Effector memory CD4-positive, alpha-beta T cell (primary cell): ENCODE measurements at places on chromosomes 6 and 20.

GRCh38 chr6:143107440-143107839 is 46.8 kb downstream of the AIG1 start:
- no peak for DNase-seq

GRCh38 chr6:16108921-16109658 is 19.8 kb upstream of the MYLIP start:
- DNase-seq, result no peak

DNA sequence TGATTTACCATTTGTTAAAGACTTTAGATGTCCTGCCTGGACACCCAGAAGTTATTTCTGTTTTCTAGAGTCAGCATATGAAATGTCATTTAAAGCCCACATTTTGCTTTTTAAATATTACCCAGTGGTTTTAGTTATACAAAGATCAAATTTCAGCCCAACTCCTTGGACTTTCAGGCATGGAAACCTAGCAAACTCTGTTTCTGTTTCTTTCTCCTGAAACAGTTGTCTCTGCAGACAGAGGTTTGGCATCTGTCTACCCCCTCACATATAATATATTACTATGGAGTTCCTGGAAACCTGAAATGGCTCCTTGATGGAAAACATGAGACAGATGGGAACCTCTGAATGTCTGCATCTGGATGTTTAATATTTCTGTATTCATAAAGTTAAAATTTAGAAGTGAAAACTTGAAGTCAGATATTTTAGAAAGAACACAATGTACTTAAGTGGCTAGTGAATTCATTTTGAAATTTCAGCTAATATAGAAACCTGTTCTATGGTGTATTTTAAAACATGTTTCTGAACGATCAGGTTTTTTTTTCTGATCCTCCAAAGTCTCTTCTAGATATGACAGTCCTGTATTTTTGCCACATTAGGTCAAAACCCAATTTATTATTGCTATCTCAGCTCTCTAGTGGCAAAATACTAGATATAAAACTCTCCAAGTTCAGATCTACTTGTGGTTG is 743.3 kb downstream of the CD109 start:
- no peak for DNase-seq

- DNase-seq, result no peak
These were observed 17.4 kb upstream of the PRDM13 start for GRCh38 chr6:99589290-99589672.

GRCh38 chr6:30935018-30935417 is 3.0 kb upstream of the SFTA2 start:
- DNase-seq, result no peak

- DNase-seq, result no peak
These were observed 66.6 kb downstream of the IPCEF1 start for GRCh38 chr6:154289818-154290508.

DNA sequence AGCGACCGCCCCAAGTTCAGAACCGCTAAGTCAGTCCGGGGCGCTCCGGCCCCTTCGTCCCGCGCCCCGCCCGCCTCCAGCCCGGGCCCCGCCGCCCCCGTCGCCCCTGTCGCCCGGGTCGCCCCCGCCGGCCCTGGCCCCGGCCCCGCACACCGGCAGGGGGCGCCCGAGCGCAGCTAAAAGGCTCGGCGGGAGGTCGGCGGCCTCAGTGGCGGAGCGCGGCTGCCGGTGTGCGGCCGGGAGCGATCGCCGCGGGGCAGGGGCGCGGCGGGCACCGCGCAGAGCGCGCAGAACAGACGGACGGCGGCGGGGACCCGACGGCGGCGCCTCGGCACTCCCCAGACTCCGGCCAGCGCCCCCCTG is at the start of gene FNDC1:
TSS of gene FNDC1 (plus strand) at position 208 of the 363 bp plus-strand sequence. CDS start 197 bp downstream, outside the sequence.
- DNase-seq, result peak; percentile 15

GRCh38 chr6:148464319-148465010 is 121.8 kb downstream of the SASH1 start:
- DNase-seq, result peak; percentile 22

- DNase-seq, result no peak
These were observed 30.0 kb upstream of the PPP1R3G start for GRCh38 chr6:5055118-5055517.

DNA sequence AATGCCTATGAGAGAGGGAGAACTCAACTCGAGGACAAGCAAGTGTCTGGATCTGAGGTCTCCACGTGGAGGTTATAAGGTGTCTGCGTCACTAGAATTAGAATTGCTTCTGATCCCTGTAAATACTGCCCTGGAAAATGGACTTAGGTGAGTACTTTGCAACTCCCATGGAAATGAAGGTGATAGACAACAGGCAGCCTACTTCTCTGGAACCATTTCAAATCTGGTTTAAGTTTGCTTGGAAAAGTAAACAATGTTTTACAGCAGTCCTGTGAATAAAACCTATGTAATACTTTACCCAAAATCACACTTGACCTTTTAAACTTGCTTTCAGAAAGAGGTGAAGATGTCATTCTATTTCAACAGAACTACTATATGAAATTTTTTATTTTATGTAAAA is 70.1 kb upstream of the TENT5A start:
- DNase-seq, result no peak

- no peak for DNase-seq
These were observed 65.2 kb downstream of the THBS2 start for GRCh38 chr6:169188475-169188874.

- no peak for DNase-seq
These were observed 26.2 kb downstream of the PLN start for GRCh38 chr6:118574051-118574865.

DNA sequence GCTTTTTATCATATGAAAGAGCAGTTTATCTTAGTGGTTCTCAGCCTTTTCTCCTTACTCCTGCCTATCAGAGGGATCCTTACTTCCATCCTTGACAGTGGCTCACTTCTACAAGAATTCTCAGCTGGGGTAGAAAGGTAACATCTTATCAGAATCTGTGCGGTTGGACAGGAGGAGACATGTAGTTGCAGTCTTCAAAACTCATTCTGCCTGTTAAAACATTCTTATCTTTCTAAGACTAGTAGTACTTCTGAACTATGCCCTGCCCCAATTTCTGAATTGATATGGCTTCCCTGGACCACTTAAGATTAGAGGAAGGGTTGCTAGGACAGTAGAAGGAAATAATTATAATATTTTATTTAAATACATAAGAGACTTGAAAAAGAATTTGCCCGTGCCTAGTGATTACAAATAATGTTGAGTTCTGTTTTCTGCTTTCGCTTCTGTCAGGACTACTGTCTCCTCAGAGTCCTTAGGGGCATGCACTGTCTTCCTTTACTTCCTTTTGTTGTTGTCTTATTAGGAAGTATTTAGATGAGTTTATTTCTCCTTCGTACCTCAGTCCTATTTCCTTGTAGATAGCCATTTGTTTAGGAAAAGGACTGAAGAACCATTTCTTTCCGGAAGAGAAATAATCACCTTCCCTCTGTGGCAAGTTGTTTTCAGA is 24.9 kb downstream of the BLTP3A start:
- no peak for DNase-seq

DNA sequence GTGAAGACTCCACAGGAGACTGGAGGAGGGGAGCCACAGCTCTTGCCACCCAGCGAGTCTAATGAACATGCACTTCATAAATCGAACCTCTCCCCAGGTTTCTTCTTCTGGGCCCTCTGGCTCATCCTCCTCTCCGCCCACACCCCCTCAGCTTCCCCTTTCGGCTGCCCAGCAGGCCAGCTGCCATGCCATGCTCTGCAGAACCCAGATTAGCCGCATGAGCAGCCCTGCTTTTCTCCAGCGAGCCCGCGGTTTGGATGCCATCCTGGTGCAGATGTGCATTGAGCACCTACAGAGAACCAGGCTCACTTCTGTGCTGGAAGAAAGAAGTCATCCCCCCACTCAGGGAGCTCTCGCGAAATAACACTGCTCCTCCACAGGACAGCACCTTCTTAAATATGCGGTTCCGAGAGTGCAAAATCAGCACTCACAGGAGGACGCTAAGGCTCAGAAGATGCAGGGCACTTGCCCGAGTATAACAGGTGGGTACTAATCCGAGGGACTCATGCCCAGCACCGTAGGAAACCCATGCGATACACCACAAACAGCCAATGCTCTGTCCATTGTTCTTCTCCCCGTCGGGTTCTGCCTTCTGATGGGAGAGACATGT is 143.0 kb upstream of the THBS2 start:
- no peak for DNase-seq

GRCh38 chr6:42301986-42302385 is 84.3 kb upstream of the MRPS10 start:
- DNase-seq, result no peak

- no peak for DNase-seq
These were observed 72.3 kb upstream of the IPCEF1 start for GRCh38 chr6:154428897-154429296.

DNA sequence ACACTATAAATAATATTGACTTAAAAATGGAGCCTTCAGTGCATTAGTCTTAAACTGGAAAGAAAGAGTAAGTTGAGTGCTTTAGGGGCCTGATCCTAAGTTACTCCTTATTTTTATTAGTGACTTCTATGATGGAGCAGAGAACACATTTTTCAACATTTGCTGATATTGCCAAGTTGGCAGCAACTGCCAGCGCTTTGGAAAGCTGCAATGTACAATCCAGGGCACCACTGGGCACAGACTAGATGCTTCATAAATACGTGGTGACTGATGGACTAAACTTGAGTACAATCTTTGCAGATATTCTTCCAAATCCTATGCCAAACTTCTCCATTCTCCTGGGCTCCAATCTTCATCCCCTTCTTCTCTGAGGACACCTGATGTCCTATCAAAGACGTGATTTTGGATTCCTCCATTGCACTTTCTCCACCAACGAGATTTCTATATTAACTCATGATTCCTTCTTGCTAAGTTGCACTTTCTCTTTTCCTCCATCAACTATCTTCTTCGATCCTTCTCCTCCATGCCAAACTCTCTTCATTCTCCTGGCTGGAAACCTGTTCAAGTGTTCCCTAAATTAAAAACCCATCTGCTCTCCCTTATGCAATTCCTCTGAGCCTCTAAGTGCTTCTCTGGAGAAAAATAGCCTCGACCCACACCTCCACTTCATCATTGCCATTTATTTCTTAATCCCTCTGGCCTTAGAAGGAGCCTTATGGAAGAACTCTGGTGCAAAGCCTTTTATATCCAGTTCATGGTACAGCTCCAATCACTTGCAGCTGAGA is 28.5 kb upstream of the PAK5 start:
- DNase-seq, result no peak

DNA sequence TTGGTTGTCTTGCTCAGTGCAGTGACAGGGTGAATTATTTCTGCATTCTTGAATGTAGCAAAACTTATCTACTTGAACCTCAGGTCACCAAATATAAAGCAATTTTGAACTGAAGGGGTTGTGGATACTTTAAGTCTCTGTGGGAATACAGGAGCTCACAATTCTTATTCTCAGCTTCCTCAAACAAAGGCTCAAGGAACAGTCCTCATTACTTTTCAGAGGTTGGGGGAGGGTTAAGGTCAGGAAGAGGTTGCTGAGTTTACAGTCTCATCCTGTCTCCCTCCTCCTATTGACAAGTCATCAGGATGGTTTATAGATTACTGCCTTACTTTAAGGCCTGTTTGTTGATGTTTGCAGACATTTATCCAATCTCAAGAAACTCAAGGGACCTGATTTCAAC is 143.6 kb upstream of the SPACA1 start:
- DNase-seq, result no peak

GRCh38 chr20:53298260-53298659 is 295.4 kb downstream of the ZNF217 start:
- no peak for DNase-seq

DNA sequence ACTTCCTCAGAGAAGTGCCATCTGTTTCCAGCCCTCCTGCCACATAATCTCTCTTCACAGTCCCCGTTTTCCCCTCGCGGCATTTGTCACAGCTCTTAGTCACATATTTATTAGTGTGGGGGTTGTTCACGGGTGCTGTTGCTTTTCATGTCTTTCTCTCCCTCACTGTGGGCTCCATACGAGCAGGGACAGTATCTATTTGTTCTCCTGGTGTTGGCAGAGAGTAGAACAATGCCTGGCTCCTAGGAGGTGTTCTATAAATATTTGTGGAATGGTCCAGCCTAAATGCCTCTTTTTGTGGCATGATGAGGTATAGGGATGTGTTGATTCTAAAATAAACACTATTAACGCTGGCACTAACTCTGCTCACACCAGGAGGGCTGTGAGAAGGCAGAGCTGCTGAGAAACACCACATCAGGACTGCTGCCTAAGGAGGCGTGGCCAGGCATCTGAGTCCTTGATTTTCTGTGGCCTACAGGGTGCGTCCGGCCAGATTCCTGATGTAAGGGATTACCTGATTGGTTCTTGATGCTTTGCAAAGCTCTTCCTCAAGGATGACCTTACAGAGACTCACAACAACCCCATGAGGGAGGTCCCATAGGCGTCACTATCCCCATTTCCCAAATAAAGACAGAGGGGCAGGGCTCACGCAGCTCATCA is 219.8 kb upstream of the ARID1B start:
- DNase-seq, result no peak

DNA sequence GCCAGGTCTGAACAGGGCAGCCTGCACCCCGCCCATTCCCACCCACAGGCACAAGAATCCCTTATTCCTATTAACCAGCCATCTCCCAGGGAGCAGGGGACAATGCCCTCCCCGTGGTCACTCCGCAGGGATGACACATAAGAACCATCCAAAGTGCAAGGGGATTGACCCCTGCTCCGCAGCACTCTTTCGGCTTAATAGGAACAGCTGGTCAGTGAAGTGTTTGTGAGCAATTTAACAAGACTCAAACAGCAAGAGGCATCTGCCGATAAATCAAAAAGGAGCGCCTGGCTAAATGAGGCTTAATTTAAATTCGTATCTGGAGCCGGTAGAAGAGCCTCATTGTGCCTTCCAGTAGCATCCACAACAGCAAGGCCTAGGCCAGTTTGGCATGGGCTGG is 389.4 kb downstream of the RNGTT start:
- DNase-seq, result no peak

- DNase-seq, result no peak
These were observed 82.2 kb downstream of the COL19A1 start for GRCh38 chr6:69948479-69949114.

DNA sequence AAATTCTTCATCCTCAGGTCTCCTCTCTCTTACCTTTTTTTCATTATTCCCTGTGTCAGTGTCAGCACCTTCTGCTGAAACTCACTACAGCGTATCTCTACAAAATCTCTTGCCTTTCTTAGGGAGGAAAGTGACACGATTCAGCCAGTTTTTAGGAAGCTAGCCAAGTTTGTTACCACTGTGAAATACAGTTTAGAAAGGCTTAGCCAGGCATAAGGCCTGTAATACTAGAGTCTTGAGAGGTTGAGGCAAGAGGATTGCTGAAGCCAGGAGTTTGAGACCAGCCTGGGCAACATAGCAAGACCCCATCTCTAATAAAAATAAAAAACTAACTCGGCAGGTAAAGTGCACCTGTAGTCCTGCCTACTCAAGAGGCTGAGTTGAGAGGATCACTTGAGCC is 16.7 kb downstream of the TAB2 start:
- DNase-seq, result no peak

- no peak for DNase-seq
These were observed 487.0 kb downstream of the CD109 start for GRCh38 chr6:74182992-74183391.

DNA sequence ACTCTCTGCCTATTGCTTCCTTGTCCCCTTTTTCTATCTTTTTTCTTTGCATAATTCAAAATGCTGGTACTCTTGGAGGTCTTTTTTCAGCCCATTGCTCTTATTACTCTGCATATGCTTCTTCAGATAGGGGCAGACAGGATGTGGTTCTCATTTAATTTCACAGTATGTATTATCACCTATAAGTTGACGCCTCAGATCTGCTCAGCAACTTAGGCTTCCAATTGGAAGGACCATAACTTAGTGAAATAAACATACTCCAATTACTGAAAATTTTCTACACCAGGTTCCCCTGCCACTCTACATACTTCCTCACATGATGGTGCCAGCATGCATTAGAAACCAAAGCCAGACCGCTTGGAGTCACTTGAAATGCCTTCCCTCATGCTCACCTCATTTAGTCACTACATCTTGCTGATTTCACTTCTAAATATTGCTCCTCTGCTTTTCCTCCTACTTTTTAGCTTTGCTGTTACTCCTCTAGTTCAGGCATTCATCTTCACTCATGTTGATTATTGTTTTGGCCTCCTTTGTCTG is 34.5 kb upstream of the AHI1 start:
- no peak for DNase-seq
